ENCODE measurements at places on chromosomes 4 and X.
A peak's percentile ranks its signal among the peaks of the same experiment; 100 is the strongest.

DNA sequence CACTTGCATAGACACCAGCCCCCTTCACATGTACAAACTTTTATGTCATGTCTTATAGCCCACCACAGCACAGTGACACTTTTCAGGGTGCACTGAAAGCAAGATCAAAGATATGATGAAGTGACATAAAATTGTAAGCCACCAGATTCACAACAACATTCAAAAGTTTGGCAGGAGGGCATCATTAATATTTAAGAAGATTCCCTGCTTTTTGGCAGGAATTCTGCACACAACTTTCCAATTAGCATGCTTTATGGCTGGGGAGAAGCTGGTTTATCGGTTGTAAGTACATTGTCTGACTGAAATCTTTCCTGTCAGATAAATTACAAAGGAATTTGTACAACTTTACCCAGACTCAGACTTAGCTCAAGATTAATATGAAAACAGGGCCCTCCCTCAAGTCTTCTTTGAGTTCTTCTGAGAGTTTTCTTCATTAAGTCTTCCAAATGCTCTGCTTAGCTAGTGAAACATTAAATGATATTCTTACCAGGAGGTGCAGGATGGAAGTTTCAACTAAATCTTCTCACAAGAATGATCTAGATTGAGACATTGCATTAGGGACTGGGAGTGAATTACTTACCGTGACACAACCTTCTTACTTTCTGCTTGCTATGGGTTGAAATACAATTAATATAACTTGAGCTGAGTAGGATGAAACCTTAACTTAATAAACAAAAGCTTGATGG, 523.8 kb downstream of the PPARGC1A start:
- no peak for DNase-seq

GRCh38 chr4:108192056-108192455, 23.3 kb upstream of the LEF1 start:
- DNase-seq: peak; percentile 16

DNA sequence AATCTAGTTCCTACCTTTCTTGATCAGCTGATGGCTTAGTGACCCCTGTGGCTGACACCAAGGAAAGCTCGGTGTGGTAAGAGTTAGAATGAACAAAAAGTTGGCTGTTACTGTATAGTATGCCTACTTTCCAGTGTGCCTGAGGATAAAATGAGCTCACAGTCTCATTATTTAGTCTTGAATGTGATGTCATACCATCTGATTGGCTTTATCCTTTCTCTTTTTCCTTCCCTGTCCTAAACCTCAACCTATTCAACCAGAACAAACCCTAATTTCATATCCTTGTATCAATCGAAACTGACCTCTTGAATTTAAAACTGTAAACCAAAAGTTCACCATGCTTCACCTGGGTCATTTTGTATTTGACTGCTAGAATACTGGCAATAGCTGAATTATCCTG, 156.4 kb downstream of the PPARGC1A start:
- DNase-seq: no peak

DNA sequence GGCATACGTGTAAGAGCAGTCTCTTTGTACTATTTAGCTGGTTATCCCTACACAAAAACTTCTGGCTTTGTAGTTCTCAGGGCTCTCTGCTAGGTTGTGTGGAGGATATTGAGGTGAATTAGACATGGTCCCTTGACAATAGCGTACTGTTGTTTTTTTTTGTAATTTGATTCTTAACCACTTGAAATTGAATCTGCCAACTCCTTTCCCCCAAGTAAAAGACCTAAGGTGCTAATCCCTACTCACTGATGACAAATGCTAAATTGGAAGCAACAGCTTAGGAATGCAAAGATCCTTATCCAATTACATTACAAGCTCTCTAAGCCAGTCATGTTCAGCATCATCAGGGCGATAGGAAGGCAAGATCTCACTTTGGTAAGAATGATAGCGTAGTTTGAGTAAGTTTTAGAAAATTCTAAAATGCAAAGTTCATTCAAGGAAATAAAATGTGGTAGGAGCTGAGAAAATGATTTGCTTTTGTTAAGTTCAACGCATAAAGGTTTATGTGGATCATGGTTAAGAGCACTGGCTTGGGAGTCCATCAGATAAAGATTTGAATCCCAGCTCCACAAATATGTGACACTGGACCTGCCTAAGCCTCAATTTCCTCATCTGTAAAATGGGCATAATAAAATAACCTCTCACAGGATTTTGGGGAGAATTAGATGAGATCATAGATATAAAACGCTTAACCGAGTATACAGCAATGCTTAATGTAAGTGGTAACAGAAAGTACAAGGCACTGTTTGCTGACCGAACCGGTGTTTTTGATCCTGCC, 39.3 kb downstream of the DOCK11 start:
- DNase-seq: no peak

- peak; percentile 50 for DNase-seq
Measured at GRCh38 chr4:2417226-2417764, 1.1 kb downstream of the ZFYVE28 start.

DNA sequence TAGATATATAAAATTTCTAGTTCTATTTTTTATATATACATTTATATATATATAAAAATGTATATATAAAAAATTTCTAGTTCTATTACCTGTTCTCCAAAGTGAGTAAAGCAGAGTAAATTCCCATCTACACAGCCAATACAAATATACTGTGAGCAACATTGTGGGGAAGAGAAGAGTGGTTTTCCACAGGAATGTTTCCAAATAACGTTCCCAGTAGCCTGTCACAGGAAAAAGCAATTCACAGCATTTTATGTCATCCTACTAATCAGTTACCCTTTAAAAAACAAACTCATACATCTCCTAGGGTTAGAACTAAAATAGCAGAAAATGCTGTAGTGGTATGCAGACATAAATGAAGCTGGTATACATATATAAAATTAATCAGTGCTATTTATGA, 44.5 kb downstream of the AASDH start:
- no peak for DNase-seq

DNA sequence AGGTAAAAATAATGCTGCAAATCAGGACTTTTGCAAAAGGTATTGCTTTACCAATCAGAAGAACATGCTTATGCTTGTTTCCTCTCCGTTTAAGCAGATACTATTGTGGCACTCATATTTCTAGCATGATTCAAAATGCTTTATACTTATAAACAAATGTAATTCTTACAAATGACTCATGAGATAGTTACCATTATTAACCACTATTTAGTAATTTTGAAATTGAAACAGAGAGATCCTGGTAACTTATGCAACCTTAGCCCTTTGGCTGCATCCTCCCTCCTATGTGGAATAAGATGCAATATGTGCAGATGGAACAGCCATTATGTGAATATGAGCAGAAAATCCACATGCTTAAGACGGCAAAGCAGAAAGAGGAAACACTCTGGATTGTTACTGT, 164.7 kb downstream of the PCDH18 start:
- DNase-seq: no peak

DNA sequence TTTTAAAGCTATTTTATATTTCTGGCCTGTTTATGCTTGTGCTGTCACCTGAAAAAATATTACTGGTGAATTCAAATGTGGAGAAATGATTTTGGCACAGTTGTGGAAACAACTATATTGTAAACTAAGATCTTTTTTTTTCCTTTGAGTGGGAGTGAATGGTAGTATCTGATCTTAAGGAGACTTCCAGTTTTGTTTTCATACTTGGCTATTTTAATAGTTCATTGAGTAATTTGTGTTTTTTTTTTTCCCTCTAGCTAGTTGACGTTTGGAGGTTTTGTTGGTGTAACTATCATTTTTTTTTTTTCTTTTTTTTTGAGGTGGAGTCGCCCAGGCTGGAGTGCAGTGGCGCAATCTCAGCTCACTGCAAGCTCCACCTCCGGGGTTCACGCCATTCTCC, 10.5 kb downstream of the STAG2 start:
- DNase-seq: no peak

DNA sequence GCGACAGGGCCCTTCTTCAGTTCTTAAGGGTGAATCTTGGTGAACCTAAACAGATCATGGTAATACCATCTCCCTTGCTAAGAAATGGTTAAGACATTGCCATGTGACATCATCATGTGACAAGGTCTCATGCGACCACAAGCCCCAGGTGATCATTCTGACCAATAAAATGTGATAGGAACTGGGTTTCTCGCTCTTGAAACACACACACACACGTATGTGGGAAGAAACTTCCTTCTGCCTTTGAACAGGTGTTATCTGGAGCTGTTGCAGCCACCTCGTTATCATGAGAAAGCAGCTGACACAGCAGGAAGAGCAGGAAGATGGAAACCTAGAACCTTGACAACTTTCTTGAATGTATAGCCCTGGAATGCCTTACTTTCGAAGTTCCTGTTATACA, 10.2 kb downstream of the SOD3 start:
- no peak for DNase-seq

DNA sequence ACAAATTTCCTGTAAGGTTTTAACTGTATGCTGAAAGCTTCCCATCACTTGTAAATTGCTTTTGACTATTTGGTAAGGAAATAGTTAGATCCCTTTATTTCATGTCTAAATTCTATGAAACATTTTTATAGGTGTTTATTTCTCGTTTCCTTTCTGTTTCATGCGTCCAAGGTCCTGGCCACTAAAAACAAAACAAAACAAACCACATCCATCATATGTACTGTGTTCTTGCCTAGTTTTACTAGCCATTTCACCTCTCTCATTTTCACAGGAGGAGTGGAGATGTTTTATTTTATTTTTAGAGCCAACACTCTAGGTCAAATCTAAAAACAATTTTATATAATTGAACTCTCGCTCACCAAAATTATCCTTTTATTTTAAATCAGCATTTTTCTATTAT, 375.2 kb upstream of the CTSO start:
- no peak for DNase-seq

DNA sequence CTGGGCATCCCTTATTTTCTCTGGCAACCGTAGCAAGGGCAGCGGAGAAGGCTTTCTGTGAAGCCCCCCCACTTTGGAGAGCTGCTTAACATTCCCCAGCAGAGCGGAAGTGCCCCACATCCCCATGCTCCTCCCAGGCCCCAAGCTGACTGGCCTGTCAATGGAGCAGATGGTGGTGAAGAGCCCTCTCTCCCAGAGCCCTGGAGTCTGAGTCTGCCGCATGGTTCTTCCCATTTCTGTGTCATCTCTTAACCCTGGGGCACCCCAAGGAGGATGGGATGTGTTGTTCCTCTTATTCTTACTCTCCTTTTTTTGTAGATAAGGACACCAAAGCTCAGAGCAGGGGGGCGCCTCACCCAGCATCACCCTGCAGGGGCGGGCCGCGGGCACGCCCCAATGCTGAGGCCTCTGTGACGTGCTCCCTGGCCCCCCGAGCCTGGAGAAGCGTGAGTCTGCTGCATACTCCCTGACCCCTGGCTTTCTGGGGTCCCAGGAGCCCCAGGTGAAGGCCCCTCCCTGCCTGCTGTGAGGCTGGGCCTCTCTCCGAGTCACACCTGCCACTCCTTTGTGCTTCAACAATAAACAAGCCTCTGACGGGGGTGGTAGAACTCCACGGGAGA, 35.9 kb downstream of the ADRA2C start:
- no peak for DNase-seq

- no peak for DNase-seq
Measured at GRCh38 chrX:50700921-50701320, 113.1 kb downstream of the SHROOM4 start.

DNA sequence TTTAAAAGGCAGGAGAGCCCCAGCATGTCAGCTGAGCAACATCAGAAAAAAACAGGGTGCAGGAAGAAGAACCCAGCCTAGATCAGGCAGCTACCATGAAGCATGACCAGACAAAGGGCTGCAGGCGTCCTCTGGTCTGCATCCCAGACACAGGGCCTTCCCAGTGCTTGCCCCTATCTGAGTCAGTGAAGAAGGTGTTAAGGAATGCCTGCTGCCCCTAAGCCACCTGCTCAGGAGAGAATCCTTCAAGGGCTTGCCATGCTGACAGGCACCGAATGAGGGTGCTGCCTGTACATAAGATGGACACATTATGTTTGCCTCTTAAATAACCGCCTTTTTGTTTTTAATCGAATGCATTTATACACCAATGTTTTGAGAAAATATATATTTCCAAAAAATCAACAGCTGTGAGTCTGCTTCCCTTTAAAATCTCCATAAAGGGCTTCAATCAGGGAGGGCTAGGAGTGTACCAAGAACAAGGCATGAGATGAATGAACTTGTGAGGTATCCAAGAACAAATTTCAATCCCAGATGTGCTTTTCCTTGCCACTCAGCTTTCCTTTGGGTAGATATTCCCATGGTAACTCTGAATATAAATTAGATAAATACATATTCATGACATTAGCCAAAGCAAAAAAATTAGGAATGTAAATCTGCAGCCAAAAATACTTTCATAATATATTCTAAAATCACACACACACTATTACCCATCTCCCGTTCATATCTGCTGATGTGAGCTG, 85.1 kb downstream of the SLC9A7 start:
- DNase-seq: no peak

DNA sequence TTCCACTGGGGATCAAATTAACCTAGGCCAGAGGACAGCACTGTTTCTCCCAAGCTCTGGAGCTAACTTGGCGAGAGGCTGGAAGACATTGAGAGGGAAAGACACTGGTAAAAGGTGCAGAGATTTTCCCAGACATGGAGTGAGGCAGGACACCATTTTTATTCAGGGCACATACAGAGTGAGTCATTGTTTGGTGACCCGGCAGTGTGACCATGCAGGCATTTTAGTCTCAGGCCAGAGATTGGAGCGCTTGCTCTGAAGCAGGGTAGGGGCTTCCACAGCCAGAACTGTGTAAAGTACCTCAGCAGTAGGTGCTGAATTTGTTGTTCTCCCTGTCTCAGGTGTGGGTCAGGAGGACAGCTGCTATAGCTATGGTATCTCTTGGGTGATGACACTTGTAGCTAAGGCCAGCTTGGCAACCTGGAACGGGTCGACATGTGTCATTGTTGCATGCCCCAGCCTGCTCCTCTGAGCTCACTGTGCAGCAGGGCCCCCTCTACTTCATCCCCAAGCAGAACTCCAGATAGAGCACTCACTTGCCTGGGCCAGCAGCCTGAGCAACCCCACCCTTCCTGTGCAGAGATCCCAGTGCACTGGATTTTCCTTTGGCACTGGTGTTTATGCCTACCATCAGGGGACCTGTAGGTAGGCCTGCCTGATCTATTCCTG, 79.8 kb upstream of the ATP8A1 start:
- no peak for DNase-seq

DNA sequence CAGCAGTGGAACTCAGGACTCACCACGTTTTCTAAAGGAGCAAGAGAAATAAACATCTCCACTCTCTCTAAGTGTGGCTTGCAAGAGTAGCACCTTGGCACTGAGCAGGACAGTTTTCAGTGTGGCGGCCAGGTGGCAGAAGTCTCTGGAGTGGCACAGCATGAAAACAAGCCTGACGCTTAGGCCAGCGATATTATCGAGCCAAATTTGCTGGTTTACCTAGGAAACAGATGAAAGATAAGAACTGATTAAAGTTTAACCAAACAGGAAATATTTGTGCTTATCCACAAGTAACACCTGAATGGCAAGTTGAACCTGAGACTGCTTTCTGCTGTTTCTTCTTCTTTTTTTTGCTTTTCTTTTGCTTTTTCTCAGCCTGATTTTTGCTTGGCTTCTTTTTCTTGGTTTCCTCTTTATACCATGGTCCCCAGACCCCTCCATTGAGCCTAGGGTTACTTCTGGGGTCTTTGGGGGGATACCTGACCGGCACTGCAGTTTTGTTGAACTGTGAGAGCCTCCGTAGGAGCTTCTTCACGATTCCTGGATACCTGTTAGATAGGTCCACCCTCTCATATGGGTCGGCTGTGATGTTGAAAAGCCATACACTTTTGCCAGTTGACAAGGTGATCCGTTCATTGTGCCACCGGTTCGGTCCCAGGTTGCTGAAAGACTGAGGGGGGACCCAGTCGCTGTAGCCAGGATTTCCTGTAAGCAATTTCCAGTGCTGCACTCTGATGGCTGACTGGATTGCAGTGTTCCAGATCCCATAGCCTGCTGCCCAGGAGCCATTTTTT, 77.3 kb downstream of the ARSJ start:
- DNase-seq: no peak

GRCh38 chr4:8528713-8529112, 51.5 kb upstream of the GPR78 start:
- no peak for DNase-seq

Measured in nephron progenitor cell (in vitro differentiated cells).